ENCODE measurements at places on chromosomes 1 and 21.

- H3K4me1 ChIP-seq, result peaks cover 29% of the 10 kb centered on the region
- H3K27ac ChIP-seq, result peak overlapping the region; percentile 76
- H3K4me3 ChIP-seq, result peak overlapping the region; percentile 36
- no peak for DNase-seq
- peaks cover 12% of the 10 kb centered on the region for H3K36me3 ChIP-seq
- no peaks in the 10 kb centered on the region for H3K27me3 ChIP-seq
These were observed 6.8 kb downstream of the JMJD4 start for GRCh38 chr1:227728059-227728891.

- H3K27me3 ChIP-seq, result no peaks in the 10 kb centered on the region
- peak overlapping the region; percentile 90 for H3K27ac ChIP-seq
- DNase-seq, result no peak
These were observed 1.6 kb downstream of the HES2 start for GRCh38 chr1:6417961-6418667.

DNA sequence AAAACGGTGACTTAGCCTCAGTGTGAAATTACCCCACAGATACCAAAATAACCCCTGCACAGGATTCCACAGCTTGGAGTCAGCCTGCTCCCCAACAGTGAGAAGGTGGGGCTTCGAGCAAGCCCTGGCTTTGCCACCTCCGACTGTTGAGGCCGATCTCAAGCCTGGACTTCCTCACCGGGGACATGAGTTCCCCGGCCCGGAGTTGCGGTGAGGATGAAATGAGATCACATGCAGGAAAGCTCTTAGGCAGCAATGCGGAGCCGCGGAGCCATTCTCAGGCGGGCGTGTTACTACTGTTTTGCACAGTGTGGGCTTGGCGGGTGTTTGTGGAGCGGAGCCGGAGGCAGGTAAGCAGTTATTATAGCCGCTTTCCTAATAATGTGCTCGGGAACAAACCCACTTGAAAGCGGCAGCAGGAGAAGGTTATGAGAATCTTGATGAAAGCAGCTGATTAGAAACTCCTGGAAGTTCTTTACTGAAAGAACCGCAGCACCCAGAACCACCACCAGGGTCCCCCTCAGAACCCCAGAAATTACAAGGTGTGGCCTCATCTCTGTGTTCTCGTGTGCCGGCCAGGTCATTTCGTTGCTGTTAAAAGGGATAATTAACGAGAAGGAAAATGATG lies 3.9 kb upstream of the CLSTN1 start:
- H3K36me3 ChIP-seq, result no peaks in the 10 kb centered on the region
- H3K27ac ChIP-seq, result peak overlapping the region; percentile 17
- DNase-seq, result no peak
- peaks cover 55% of the 10 kb centered on the region for H3K4me1 ChIP-seq

DNA sequence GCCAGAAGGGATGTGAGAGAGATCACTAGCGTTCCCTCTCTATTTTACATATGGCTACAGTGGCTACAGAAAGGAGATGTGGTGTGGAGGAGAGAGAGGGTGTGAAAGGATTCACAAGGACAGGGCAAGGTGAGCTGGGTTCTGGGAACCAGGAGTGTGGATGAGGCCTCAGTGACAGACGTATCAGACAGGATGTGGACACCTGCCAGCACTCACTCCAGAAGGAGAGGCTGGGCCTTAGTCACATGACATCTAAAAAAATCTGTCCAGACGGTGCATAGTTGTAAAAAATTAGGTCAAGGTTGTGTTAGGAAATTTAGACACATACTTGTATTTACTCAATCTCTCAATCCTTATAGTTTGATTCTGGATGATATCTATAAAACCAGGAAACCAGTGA lies 10.6 kb downstream of the TRIM67 start:
- H3K36me3 ChIP-seq, result no peaks in the 10 kb centered on the region
- H3K27ac ChIP-seq, result no peak overlapping the region
- H3K4me3 ChIP-seq, result no peak overlapping the region

DNA sequence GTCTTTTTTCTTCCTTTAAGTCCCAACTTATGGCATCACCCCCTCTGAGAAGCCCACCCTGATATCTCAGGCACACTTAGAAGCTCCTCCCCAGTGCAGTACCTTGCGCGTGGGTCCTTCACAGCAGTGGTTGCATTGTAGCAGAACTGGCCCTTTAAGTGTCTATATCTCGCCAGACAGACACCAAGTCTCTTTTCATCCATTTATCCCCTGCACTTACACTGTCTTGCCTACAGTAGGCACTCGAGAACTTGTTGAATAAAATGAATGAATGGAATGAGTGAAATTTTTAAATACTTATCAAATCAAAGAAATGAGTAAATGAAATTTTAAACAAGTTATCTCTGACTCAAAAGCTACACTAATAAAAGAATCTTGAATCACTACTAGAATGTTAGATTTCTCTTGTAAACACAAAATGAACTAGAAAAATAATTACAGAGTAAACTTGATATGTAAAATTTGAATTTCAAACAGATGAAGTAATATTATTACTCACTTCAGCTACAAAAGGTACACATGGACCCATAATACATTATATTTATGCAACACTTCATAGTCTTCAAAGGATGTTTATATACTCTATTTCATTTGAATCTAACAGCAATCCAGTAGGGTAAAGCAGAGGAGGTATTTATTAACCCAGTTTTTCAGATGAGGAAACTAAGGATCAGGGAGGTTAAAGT lies 54.7 kb upstream of the MAN1A2 start:
- no peak overlapping the region for H3K4me3 ChIP-seq
- no peak overlapping the region for H3K27ac ChIP-seq
- H3K36me3 ChIP-seq, result no peaks in the 10 kb centered on the region
- no peak for DNase-seq
- no peaks in the 10 kb centered on the region for H3K27me3 ChIP-seq
- H3K4me1 ChIP-seq, result no peaks in the 10 kb centered on the region

DNA sequence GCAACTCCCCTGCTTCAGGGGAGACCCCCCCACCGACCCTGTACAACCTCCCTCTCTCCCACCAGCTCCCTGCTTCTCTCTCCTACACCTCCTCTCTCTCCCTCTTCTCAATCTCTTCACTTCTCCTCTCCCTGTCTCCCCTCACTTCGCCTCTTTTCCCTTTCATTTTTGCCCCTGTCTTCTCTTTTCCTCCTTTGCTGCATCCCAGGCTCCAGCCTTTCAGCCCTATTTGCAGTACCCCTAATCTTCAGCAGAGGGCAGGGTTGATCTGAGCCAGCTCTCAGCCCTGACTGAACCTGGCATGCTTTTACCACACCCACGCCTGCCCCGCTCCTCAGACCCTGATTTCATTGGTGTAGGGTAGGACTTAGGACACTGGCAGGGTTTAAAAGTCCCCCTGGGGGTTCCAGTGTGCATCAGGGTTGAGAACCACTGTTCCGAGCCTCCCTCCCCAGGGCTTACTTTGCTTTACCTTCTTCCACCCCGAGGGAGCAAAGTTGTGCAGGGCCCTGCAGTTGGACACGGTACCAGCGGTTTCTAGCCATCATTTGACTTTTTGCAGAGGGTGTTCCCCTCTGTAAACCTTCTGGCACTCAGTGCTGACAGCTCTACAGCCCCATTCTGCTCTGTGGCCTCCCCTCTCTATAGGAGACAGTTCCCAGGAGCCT lies 67.3 kb upstream of the CNTN2 start:
- no peaks in the 10 kb centered on the region for H3K36me3 ChIP-seq
- no peak for DNase-seq
- no peak overlapping the region for H3K27ac ChIP-seq
- H3K4me3 ChIP-seq, result no peak overlapping the region
- H3K4me1 ChIP-seq, result no peaks in the 10 kb centered on the region

DNA sequence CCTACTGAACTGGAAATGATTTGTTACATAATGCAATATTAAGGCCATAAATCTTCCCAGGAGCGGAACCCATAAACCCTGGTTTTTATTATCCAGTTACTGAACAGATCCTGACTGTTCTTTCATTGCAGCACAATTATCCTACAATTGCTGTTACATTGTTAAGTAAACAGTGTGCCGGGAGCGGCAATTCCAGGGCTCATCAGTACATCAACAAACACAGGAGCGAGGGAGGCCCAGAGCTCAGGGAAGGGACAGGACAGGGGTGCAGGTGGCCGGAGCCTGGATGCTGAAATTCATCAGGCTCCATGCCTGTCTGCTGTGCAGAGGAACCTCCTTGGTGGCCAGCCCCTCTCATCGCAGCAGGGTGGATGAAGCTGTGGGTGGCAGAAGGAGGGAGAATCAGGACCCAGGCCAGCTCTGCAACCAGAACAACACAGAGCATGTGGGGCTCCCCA lies 544.7 kb downstream of the NPHP4 start:
- H3K4me1 ChIP-seq, result no peaks in the 10 kb centered on the region
- DNase-seq, result no peak
- no peaks in the 10 kb centered on the region for H3K36me3 ChIP-seq
- no peaks in the 10 kb centered on the region for H3K27me3 ChIP-seq
- H3K27ac ChIP-seq, result no peak overlapping the region

- no peaks in the 10 kb centered on the region for H3K36me3 ChIP-seq
- no peak overlapping the region for H3K4me3 ChIP-seq
- H3K27ac ChIP-seq, result no peak overlapping the region
- no peak for DNase-seq
- no peaks in the 10 kb centered on the region for H3K4me1 ChIP-seq
These were observed 68.3 kb upstream of the SIM2 start for GRCh38 chr21:36630485-36631206.

- peaks cover 16% of the 10 kb centered on the region for H3K36me3 ChIP-seq
- H3K27me3 ChIP-seq, result no peaks in the 10 kb centered on the region
- DNase-seq, result no peak
- H3K4me3 ChIP-seq, result peak overlapping the region; percentile 81
- peak overlapping the region; percentile 98 for H3K27ac ChIP-seq
These were observed 401 bp downstream of the UQCRH start for GRCh38 chr1:46303872-46304326.

DNA sequence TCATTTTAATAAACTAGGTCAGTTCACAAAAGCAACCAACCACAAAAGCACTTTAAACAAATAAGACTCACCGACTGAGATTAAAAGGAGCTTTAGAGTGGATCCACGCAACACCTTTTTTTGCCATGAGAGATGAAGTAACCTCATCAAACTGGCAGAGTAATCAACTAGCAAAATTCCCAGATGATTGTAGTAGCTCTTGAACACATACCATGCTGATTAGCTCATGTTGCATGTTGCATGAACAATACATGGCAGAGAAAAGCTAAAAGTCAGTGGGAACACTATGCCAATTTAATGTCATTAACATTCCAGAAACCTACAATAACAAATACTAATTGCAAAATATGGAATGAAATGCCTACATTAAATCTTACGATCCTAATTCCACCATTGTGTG lies 4.1 kb downstream of the WARS2 start:
- DNase-seq, result no peak
- H3K36me3 ChIP-seq, result no peaks in the 10 kb centered on the region
- no peaks in the 10 kb centered on the region for H3K27me3 ChIP-seq
- peaks cover 8% of the 10 kb centered on the region for H3K4me1 ChIP-seq
- H3K27ac ChIP-seq, result no peak overlapping the region
- H3K4me3 ChIP-seq, result no peak overlapping the region

DNA sequence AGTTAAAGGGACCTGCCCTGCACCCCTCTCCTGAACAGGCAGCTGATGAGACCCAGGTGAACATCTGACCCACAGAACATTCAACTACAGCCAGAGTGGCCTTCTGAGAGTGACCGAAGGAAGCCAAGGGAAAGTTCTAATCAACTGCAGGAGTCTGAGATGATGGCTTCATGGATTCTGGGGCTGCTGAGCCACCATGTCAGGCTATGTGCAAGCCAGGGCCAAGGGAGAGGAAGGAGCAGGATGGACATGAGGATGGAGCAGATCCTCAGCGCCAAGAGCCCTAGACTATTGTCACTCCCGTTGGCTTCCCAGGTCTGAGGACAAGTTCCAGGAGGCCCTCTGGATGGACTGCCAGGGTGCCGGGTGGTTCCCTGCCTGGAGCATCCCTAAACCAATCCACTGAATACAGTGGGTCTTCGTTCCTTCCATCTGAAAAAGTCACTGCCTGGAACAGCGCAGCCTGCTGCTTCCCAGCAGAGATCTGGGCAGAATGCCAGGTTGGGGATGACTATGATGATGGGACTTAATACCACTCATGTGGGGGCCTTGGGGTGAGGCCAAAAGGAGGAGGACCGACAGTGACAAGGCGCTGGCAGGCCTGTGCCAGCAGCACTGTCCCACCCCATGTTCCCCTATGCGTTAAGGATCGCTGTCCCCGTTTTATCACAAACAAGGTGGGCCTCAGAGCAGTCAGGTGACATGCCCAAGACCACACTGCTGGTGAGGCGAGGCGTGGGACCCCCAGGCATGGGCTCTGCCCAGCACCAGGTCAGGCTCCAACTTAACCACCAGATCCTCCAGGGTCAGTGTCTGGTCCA lies 19.8 kb downstream of the SPOCD1 start:
- H3K4me1 ChIP-seq, result peaks cover 13% of the 10 kb centered on the region
- no peak overlapping the region for H3K27ac ChIP-seq
- H3K27me3 ChIP-seq, result no peaks in the 10 kb centered on the region
- DNase-seq, result no peak
- H3K4me3 ChIP-seq, result no peak overlapping the region

DNA sequence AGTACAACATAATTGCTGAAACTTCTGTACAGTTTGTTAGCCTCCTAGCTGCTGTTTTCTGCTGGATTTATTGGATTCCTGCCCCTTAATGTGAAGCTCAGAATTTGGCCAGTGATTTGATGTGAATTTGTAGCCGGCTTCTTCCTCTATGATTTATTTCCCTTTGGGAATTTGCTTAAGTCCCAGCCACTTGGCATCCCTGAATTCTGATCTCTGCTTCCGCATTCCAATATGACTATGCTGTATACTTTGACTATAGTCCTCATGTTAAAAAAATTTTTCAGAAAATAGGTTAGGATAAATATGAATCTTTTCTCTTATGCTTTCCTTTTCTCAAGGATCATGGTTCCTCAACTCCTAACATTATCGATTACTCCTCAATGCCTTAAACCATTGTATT lies 12.4 kb upstream of the LRIF1 start:
- H3K27ac ChIP-seq, result no peak overlapping the region
- no peaks in the 10 kb centered on the region for H3K4me1 ChIP-seq
- H3K4me3 ChIP-seq, result no peak overlapping the region
- H3K27me3 ChIP-seq, result peaks cover 37% of the 10 kb centered on the region
- no peaks in the 10 kb centered on the region for H3K36me3 ChIP-seq

GRCh38 chr1:47231301-47232186 lies 481 bp downstream of the TAL1 start:
- no peaks in the 10 kb centered on the region for H3K36me3 ChIP-seq
- peak overlapping the region; percentile 85 for H3K27ac ChIP-seq
- peak overlapping the region; percentile 44 for H3K4me3 ChIP-seq
- no peak for DNase-seq
- H3K27me3 ChIP-seq, result peaks cover 54% of the 10 kb centered on the region

Measured in esophagus squamous epithelium (tissue), 5 donors.